ENCODE measurements at places on chromosomes 13 and 19. TPM values are rescaled to one million over a fixed set of nuclear protein-coding genes. Genes with fewer than 3 reads are reported as not detected.

Gene C5AR2
- total RNA-seq: 5.5 TPM

Gene GAPDHS
- not detected for total RNA-seq

Gene RNF225
- total RNA-seq: 0.72 TPM

DNA sequence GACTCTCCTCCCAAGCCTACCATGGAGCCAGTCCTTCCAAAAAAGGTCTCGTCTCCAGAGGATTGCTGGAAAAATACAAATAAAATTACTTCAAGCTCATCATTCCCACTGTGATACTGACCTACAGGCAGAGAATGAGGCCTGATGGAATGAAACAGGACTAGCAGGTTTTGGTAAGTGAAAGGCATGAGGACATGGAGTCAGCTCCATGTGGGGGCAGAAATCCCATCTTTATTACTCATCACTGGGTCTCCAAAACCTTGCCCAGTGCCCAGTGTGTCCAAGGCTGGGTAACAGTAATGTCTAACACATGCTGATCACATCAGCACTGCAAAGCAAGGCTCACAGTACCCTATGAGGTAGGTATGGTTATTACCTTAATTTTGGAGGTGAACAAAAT, 235.4 kb downstream of the DNAJC15 start:
- DNase-seq: no peak

DNA sequence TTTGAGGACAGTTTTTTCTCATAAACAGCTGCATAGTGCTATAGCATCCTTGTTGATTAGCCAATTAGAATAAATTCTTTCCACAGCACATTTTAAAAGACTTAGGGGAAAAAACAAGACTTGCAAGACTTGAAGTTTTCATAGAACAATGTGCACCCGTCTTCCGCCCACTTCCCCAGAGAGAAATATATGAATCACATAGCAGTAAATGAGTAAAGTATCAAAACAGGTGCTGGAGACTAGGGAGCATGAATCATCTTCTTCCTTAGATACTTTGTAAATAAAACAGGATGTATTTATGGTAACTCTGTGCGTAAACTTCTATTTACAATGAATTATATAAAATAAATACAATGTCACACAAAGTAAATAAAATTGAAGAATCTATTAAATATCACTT, 75.1 kb downstream of the COL4A2 start:
- DNase-seq: no peak

DNA sequence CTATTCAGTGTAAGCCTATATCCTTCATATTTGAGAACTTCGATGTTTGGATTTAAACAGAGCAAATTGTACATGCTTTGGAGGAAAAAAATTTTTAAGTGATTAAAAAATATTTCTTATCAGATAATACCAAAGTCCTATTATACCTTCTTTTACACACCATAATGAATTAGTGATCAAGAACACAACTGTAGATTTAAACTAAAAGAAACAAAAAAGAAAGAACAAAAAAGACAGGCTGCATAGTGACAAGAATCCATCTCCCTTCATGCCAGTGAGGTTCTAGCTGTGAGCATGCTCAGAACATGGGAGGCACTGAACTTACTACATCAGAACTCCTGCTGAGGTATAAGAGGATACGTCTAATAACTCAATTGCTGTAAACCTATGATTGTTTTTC, at the start of gene RXFP2:
Gene RXFP2 (plus strand): TSS at position 301 of the 400 bp plus-strand sequence. CDS start 87 bp downstream, at position 388.
- DNase-seq: no peak

DNA sequence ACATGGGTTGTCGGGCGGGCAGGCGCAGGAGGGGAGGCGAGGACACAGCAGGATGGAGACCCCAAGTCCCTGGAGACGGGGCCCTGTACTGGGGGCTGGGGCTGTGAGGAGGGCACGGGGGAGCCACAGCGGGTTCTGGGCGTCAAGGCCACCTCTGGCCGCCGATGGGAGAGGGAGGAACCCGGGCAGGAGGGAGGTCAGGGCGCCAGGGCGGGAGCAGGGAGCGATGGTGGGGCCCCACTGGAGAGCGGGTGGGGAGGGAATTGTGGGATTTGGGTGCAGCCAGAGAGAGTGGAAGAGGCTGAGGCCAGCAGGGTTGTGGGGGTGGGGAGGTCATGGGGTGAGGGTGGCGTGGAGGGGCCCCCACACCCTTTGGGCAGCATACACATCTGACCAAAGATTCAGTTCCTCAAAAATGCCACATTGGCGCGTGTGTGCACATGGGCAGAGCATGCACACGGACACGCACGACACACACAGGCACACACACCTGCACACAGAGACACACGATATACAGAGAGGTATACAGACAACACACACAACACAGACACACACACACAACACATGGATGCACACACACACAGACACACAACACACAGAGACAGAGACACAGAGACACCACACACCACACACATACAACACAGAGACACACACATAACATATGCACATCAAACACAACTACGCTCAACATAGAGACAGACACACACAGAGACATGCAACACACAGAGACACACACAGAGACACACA, 54.9 kb downstream of the AP1M1 start:
- DNase-seq: no peak

- DNase-seq: no peak
These were observed 168.7 kb downstream of the KDM4B start for GRCh38 chr19:5137571-5138124.

GRCh38 chr19:41570179-41570578, 5.8 kb upstream of the CEACAM21 start:
- no peak for DNase-seq

DNA sequence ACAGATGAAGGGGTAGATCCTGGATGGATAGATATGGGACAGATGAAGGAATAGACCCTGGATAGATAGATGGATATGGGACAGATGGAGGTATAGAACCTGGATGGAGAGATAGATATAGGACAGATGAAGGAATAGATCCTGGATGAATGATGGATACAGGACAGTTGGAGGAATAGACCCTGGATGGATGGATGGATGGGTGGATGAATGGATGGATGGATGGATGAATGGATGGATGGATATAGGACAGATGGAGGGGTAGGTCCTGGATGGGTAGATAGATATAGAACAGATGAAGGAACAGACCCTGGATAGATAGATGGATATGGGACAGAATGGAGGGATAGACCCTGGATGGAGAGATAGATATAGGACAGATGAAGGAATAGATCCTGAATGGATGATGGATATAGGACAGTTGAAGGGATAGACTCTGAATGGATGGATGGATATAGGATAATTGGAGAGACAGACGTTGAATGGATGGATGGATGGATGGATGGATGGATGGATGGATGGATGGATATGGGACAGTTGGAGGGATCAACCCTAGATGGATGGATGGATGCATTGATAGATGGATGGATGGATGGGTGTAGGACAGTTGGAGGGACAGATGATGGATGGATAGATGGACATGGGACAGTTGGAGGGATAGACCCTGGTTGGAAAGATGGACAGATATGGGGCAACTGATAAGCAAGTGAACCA, 23.3 kb upstream of the EMP3 start:
- no peak for DNase-seq

GRCh38 chr19:1864480-1865171, 1.2 kb upstream of the KLF16 start:
- no peak for DNase-seq

- DNase-seq: no peak
These were observed 25.7 kb downstream of the C13orf46 start for GRCh38 chr13:113948034-113948742.

GRCh38 chr13:27533155-27533643, 82.8 kb upstream of the MTIF3 start:
- DNase-seq: peak; percentile 62

DNA sequence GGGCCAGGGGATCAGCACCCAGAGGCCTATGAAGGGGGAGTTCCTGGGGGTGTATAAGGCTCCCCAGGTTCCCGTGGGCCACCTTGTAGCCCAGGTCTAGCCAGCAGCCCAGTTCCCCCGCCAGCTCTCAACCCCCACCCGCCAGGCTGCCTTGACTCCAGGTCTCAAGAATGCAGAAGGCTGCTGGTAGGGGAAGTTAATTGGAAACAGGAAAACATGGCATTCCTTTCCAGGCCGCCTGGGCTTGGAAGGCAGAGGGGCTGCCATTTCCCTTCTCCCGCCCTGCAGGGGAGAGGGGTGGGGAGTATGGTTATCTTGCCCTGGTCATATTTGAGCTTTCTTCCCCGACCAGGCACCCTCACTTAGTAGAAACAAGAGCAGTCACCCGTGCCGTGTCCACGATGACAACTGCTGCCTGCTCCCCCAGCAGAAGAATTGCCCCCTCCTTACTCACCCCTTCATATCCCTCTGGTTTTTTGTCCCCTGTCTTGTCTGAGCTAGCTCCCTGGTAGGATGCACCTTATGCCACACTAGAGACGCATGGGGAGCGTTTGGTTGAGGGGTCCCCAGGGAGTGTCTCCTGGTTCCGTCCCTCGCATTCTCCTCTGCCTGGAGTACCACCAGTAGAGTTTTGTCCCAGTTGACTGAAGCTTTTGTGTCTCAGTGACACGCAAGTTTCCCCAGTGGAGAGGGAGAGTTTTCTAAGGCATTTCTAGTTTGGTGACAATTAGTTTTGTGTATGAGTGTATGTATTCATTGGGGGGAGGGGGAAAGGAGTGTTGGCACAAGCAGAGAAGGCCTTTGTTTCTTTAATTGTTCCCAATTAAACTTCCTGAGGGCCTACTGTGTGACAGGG, 4.5 kb downstream of the BICRA start:
- peak; percentile 72 for DNase-seq

DNA sequence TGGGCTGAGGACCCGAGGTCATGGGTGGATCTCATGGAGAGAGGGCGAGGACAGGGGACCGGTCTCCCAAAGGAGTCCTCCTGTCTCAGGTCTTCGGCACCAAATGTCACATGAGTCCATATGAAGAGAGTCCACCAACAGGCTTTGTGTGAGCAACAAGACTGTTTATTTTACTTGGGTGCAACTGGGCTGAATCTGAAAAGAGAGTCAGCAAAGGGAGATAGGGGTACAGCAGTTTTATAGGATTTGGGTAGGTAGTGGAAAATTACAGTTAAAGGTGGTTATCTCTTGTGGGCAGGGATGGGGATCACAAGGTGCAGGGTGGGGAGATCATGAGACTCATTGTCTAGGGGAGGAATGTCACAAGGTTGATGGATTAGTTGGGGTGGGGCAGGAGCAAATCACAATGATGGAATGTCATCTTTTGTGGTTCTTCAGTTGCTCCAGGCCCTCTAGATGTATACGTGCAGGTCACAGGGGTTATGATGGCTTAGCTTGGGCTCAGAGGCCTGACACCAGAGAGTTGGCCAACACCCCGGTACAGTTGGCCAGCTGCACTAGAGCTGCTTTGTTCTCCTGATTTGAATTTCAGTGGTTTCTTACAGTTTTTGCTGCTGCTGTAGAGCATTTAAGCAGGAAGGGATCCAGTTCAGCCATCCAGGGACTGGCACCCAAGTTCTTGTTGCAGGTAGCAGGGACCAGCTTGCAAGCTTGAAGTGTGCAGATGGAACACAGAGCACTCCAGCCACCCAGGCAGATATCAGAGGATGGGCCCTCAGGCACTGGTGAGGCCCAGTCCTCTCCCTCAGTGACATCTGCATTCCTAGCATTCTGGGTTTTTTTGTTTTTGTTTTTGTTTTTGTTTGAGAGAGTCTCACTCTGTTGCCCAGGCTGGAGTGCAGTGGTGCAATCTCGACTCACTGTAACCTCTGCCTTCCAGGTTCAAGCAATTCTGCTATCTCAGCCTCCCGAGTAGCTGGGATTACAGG, 26.4 kb upstream of the IGFL1 start:
- no peak for DNase-seq
